Erythroblast (primary cell): ENCODE measurements at places on chromosomes 2 and 18.

DNA sequence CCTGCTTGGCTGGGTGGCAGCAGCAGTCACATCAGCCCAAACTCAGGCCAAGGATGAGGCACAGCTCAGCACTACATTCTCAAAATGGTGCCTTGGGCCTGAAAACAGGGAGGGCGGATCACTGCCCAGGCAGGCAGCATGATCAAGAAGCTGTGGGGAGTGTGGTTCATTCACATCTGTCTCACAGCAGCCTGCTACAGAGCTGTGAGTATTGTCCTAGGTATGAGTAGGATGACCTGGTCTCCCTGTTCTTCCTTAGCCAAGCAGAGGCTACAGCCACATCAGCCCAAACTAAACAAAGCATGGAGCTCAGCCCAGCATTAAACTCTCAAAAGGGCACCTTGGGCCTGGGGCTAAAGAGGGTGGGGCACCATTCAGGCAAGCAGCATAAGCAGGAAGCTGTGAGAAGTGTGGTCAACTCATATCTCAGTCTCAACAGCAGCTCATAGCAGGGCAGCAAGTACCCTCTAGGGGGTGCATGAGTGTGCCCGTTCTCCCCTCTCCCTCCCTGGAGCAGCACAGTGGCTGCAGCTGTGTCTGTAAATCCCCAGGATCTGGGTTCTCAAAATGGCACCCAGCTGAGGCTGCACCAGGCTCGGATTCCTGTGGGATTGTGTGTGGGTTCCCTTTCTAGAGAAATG lies 139.6 kb downstream of the TRABD2A start:
- DNase-seq, result peak; percentile 3

- no peak for DNase-seq
Measured at GRCh38 chr18:59990121-59990823, 90.5 kb downstream of the PMAIP1 start.

GRCh38 chr2:133143645-133144044 lies 424.6 kb downstream of the NCKAP5 start:
- DNase-seq, result no peak

DNA sequence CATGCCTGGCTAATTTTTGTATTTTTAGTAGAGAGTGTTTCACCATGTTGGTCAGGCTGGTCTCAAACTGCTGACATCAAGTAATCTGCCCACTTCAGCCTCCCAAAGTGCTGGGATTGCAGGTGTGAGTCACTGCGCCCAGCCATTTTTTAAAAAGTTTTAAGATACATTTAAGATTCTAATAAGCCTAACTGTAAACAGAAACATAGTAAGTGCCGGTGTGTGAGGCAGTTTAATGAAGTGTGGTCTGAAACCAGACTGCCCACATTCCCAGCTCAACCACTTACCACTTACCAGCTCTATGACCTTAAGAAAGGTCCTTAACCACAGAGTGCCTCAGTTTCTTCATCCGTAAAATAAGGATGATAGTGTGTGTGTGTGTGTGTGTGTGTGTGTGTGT lies 42.4 kb downstream of the TMEM237 start:
- no peak for DNase-seq

GRCh38 chr2:239727776-239728600 lies 297.2 kb downstream of the NDUFA10 start:
- DNase-seq, result no peak
